ENCODE measurements at places on chromosomes 1 and 21. TPM values are rescaled to one million over a fixed set of nuclear protein-coding genes. Genes with fewer than 3 reads are reported as not detected.
A peak's percentile ranks its signal among the peaks of the same experiment; 100 is the strongest.

DNA sequence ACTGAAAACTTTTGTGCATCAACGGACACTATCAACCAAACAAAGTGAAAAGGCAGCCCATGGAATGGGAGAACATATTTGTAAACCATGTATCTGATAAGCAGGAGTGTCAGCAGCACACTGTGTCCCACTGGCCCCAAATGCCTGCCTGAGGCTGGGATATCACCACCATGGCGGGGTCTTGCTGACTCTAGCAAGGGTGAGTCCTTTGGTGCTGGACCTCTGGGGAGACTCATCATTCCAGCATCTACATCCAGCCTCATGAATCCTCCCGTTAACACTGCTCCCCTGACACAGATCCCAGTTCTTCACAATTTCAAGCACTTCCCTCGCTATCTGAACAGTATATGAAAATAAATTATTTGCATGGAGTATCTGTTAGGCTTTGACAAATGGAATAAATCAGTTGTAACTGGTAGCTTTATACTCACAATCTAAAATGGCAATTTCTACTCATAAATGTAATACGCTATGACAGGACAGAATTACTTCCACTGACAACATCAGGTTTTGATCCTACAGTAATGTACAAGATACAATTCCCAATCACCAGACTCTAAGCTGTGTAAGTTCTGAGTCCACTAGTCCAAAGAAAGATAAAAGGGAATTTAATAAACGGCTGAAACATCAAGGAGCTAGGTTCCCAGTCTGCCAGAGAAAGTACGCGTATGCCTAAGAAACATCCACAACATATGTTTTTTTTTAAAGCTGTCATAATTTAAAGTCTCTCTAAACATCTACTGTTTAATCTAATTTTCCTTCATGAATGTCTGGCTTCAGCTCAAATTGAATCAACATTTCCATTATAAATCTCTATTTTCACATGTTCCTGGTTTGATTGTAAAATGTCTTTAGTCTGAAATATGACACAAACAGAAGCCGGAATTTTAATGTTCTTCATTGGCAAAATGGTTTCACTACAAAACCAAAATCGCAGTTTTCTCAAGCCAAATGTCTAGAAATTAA lies 95.1 kb downstream of the SIPA1L2 start:
- DNase-seq: no peak

DNA sequence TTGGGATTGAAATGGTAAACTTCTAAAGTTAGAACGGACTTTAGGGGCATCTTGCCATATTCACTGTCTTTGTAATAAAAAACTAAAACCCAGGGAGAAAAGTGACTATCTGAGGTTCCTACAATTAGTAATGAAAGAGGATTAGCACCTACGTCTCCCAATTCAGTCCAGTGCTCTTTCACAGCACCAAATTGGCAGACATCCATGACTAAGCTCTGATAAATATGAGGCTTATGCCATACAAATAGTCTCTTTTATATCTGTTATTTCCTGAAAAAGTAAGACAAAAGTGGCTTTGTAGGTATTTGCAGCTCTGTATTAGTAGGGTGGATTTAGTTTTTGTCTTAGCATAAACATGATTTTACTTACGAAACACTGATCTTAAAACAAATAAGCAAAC lies 315.0 kb upstream of the NRIP1 start:
- DNase-seq: no peak

GRCh38 chr1:172960019-172960418 lies 90.7 kb downstream of the TNFSF18 start:
- no peak for DNase-seq

DNA sequence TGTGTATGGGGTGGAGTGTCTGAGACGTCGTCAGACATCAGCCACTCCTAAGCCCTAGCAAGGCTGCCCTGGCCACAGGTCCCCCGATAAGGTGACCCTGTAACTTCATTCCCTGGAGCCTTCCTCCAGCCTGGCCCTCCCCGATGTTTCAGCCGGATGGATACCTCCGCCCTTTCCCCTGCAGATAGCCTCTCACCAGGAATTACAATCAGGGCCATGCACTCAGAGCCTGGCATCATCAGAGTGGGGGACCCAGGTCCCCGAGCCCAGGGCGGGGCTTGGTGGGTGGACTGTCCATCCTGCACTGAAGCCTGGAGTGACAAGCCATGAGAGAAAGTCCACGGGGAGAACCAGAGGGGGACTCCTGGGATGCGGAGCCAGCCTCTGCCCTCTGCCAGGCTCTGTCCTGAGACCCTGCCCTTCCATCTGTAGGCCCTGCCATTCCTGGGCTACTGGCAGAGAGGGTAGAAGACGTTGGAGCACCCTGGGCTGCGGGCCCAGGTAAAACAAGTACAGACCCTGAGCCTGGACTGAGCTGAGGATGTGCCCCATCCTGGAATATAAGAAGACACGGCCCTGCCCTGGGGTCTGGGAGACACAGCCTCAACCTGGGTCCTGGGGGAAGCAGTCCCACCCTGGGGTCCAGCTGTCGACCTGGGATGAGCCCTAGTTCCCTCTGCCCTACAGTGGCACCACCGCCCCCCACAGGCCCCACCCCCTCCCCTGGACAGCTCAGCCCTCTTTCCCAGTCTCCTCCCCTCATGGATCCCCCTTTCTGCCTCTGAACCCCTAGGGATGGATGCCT lies 16.8 kb upstream of the ARF1 start:
- no peak for DNase-seq

GRCh38 chr1:204988196-204988595 lies 54.8 kb upstream of the CNTN2 start:
- no peak for DNase-seq

DNA sequence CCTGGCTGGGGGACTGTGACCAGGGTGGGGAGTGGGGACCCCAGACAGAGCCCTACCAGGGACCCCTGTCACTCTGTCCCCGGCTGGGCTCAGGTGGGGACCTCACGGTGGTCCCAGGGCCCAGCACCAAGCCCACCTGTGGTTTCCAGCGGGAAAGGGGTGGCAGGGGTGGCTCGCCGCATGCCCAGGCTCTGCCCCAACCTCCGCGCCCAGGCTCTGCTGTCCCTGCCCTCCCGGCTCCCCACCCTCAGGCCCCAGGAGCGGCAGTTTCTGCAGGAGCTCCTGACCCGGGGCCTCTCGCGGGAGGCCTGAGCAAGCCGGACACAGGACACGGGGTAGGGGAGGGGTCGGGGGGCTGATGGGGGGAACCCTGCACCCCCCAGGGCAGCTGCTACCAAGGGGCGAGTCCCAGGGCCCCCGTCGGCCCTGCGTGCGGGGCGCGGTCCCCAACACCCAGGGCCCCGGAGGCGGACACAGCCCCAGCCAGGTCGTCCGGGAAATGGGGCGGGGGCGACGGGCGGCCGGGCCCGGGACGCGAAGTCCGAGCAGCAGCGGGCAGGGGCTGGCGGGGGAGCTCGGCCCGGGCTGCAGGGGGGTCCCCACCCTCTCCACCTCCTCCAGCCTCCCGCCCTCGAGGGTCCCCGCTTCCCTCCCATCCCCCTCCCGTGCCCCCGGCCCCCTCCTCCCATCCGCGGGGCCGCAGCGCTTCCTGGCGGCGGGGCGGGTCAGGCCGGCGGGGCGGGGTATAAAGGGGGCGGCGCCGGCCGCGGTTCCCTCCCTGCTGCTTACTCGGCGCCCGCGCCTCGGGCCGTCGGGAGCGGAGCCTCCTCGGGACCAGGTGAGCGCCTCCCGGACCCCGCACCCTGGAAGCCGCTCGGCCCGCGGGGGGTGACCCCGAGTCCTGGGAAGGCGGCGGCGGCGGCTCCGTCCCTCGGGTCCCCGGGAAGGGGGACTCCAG lies at the start of gene COL6A2:
COL6A2 (plus strand) TSS at position 777 of the 958 bp plus-strand sequence.
- peak; percentile 57 for DNase-seq

DNA sequence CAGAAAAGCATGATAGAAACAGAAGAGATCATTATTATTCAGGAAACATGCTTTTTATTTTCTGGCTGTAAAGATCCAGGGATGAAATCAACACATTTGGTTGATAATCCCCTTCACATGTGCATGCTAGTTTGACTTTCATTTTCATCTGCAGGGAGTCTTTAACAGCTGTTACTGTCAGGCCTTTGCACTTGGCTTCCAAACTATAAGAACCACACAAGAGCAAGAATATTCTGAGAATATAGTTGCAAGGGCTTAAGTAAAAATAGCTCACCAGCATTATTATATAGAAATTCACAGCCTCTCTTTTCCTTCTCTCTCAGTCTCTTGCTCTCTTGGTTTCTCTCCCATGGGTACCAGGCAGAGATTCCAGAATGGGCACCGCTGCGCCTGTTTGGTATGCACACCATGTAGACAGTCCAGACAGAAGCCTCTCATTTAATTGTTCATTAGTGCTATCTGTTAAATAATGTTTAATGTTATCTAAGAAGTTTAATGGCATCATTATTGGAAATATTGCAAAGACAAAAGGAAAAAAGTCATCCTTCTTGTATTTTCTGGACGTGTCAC lies 622.3 kb upstream of the PLXNA2 start:
- DNase-seq: no peak

DNA sequence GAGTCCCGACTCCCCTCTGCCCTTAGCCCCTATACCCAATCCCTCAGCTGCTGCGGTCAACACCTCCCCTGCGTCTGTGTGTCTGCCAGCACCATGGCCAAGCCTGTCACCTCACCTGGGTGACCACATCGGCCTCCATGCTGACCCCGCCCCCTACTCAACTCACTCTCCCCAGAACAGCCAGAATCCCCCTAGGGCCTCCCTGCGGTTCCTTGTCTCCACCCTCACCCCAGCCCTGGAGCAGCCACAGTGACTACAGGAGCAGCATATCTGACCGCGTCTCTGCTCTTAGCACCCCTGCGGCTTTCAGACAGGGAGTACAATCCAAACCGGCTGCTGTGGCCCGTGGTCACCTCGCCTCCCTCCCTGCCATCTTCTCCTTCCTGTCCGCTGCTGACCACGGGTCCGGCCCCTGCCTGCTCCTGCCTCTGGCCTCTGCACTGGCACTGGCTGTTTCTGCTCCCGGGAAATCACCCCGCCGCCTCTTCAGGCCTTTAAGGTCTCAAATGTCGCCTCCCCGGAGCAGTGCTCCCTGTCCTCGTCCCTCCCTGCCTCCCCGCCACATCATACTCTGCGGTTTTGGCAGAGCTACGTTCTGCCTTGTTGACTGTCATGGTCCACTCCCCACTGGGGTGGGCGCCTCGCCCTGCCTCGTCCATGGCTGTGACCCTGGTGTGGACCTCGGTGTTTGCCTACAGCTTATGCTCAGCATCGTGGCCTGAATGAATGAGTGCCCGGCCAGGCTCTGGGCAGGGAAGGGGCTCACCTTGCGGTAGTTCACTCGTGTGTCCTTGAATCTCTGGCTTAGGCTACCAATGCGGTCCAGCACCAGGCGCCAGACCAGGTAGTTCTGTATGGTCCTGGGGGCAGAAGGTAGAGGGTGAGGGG lies 11.1 kb downstream of the PRXL2B start:
- no peak for DNase-seq

DNA sequence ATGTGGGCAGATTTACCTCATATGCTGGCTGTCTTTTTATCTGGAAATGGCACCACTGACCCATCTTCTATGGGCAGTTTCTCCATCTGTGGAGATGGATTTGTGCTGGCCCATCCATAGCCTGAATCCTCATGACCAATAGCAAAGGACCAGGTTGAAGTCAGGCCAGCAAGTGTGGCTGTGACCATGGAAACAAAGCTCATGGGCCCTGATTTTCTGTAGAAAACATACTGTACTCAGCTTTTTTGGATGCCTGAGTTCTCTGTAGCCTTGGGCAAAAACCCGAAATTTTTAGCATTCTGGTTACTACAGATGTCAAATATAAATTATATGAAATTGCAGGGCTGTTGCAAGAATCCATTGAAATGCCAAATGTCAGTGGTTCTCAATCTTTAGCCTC lies 155.0 kb downstream of the PLXNA2 start:
- DNase-seq: no peak

BGLAP gene
- 2.3 TPM for polyA plus RNA-seq

DNA sequence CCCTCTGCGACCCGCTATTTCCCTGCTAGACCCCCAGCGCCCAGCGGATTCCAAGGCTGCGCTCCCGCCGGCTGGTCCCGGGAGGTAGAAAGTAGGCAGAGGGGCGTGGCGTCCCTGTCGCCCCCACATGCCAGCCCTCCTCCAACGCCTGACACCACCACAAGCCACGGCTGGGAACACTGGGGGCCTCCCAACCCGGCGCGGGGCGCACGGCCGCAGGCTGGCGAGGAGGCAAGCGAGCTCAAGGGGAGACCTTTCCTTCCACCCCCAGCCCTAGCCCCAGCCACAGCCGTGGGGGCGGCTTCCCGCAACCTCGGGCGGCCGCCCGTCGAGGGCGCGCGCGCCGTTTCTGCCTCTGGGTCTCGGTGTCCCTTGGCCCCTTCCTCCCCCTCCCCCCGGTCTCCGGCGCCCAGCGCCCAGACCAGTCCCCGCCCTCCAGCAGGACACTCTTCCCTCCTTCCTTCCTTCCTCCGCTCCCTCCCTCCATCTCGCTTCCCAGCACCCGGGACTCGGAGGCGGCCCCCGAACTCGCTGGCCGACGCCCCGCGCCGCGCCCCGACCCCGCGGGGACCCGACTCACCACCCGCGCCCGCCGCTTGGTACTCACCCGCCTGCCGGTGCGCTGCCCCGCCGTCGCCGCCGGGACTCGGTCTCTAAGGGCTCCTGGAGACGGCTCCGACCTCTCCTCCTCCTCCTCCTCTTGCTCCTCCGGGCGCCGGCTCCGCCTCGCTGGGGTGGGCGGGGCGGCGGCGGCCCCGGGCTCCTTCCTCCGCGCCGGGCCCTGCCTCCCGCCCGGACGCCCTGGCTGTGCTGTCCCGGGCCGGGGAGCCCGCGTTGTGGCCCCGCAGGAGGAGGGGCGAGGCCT lies at the start of gene GNG12:
GNG12 (minus strand) TSS at position 731 of the 865 bp plus-strand sequence. CDS start 125,781 bp downstream, outside the sequence.
- DNase-seq: peak; percentile 64

DNA sequence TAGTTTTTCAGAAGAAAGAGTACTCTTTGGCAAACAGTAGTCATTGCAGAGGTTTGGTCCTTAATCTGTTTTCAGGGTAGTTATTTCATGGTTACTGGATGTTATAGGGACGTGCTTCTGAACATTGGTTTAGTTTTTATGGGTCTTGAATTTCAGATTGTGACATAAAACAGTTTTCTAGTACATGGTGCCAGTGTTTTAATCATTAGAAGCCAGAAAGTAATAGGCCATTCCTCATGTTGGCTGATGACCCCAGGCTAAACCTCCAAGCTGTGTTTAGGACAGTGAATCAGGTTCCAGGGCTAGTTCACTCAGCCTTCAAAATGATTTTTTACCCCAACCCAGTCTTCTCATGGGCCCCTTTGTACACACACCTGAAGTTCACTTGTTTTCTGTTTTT lies 73.3 kb downstream of the OLFML2B start:
- DNase-seq: no peak
